ENCODE measurements at places on chromosomes 5 and 9. TPM values are rescaled to one million over a fixed set of nuclear protein-coding genes. Genes with fewer than 3 reads are reported as not detected.

DNA sequence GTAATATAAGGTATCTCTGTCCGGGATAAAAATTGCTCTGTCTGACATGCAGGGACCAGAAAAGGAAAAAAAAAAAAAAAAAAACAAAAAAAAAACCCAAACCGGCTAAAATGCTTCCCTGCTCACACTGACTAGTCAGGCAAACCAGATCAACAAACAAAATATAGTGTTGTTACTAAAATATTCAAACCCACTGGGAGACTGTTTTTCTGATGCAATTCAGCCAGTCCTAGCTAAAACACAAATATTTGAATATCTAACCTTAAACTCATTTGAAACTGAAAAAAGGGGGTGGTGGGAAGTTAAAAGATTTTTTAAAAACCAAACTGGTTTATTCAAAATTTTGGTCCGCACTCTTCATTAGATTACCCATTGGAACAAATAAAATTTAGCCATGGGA lies 61.0 kb downstream of the APBA1 start:
- no peak for DNase-seq

Gene ZFP2
- total RNA-seq, result 0.29 TPM

GRCh38 chr5:136062366-136063274 lies 33.8 kb downstream of the TGFBI start:
- DNase-seq, result no peak

Gene SWI5
- total RNA-seq, result 37.4 TPM

Gene PCDHGA1
- total RNA-seq, result 0.75 TPM

GRCh38 chr5:105872569-105873270 lies 1798.0 kb downstream of the EFNA5 start:
- no peak for DNase-seq

Gene C9orf153
- not detected for total RNA-seq

Gene C5
- 0.65 TPM for total RNA-seq

DNA sequence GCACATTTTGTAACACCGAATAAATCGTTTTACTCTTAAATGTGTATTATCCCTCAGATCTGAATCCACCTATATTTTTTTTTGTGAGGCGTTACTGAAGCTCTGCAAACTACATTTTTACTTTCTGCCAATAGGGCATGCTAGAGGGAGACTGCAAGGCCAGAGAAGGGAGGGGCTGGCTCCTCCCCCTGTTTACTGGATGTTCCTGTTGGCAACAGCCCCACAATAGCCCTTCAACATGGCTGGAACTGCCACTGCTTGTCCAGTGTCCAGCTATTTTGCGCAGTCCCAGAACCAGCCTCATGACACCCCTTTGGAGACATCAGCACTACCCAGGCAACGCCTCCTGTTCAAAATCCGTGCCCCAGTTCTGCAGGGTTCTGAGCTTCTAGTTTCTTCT lies 85.4 kb upstream of the MIER3 start:
- no peak for DNase-seq

Gene SMIM33
- total RNA-seq, result not detected

Gene CCL19
- not detected for total RNA-seq

- DNase-seq, result no peak
Measured at GRCh38 chr5:146785065-146785464, 93.5 kb downstream of the PPP2R2B start.

GRCh38 chr5:138366632-138367382 lies 14.3 kb downstream of the KDM3B start:
- no peak for DNase-seq

DNA sequence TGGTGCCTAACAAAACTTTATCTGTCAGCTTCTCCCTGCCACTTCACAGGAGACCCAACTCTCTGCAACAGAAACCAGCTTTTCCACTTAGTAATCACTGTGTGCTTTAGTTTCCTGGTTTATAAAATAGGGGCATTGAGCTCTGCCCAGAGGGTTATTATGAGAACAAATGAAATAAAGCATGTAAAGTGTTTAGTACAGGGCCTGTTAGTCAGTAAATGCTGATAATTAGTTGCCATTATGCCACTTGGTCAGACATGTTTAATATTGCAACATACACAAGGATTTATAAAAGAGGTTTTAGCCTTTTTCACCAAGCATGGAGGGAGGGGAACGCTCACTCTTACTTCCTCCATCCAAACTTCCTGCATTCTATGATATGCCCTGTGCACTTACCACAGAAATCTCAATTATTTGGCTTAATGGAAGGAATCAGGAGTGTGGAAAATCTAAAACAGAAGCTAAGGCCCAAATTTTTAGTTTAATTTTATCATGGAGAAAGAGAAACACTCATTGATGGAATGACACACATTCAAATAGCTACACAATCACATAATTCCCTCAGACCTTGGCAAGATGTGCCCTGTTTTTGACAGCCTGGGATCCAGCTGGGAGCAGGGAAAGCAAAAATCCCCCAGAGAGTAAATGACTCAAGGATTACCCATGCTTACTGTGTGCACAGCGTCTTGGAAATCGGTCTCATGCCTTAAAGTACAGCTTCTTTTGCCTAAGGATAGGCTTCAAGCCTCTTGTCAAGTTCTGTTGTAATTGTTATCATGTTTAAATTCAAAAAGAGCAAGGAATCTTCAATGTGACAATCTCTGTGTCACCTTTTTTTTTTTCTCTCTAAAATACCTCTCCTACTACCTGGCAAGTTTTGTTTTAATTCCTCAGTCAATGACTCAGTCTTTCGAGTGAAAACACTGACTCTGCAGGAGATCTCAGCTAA lies 34.0 kb downstream of the ZNF474 start:
- peak; percentile 94 for DNase-seq

Gene TGFBI
- total RNA-seq, result 371 TPM

DNA sequence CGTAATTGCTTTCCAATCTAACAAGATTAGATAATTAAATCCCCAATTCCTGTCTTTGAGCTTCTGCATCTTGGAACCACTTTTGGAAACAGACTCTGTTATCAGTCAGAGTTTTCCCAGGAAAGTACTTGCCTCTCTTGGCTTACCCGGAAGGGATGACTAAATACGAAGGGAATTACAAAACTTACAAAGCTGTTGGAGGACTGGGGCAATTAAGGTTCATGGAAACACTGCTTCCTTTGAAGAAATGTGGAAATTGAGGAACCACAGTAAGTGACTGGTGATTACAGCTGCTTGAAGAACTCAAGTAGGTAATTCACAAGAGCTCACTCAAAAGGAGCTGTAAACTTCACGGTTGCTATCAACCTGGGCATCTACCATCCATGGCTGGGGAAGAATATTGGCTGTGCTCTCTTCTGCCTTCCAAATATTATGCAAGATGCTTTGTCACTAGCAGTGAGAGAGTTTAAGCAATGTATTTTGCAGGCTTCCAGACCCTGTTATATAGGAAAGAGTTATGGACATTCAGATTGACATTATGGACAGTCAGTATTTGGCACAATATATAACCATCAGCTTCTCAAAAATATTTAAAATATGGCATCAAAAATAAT lies 104.6 kb upstream of the MAN2A1 start:
- DNase-seq, result no peak

Gene EPB41L4B
- 5.9 TPM for total RNA-seq

- peak; percentile 33 for DNase-seq
Measured at GRCh38 chr9:76400534-76401096, 6.4 kb upstream of the RFK start.

Gene CMBL
- total RNA-seq, result 2.2 TPM

DNA sequence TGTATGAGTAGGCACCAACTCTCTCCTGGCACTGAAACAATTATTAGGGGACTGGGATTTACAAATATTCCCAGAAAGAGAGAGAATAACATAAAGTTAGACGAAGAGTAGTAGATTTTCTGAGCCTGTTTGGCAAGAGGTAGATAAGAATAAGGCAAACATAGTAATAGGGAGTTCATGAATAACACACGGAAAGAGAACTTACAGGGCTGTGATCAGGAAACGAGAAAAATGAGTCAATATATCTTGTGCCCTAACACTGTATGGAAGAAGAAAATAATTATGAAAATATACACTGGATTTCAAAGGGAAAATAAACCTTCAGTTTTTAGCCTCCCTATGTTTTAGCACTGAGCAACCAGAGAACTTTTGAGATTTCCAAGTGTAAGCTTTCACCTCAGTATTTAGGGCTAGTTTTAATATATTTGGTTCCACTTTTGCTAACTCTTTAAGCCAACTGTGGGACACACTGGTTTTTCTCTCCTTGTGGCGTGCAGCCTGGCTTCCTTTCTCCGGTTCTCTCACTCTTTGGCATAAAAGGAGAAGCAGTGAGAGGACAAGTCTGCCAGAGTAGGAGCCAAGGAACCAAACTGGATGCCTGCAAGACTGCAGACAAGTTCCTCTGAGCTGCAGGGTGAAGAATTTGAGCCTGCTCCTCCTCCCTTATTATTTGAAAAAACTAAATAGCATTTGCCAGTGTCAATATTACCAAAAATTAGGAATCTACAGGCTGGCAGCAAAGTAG lies 6.6 kb upstream of the KCNN2 start:
- DNase-seq, result no peak

Gene CXXC5
- 56.4 TPM for total RNA-seq

Gene SKP1
- 277 TPM for total RNA-seq

DNA sequence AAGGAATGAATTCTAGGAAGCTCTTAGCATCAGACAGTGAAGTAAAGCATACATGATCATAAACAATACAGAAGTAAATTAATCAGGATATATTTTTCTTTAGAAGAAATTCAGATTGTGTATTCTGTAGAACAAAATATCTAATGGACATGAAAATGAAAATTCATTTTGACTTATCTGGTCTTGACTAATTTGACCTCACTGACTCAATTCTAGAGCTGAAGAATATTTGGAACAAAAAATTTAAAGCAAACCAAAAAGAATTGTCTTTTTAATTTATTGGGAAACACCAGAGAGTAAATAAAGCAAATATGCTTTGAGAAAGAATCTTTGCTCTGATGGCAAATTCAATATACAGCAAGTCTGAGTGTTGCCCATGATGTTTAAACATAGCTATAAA lies 2.8 kb upstream of the PPP2CA start:
- no peak for DNase-seq

DNA sequence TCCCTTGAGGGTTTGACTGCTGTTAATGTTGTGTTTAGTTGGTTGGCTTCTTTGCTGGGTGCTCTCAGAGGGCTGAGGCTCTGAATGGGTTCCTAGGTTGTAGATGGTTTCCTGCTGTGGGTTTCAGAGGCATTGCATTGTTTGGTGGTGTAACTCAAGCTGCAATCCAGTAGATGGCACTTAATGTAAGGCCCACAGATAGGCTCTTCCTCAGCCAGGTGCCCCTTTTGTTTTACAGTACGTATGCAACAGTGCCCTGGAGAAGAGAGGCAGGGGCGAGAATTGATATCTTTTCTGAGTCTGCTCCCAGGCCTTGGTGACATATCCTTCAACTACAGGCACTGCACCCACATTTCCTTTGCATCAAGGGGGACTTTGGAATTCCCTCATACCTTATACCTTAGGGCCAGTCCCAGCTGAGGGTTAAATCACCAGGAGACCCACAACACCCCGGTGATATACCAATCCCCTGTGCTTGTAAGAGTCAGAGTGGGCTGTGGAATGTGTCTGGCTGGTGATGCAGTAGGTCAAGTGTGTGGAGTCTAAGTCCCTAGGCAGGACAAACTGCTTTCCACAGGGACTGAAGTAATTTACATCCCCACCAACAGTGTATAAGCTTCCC lies 7.0 kb upstream of the UGT3A2 start:
- DNase-seq, result no peak

- no peak for DNase-seq
Measured at GRCh38 chr9:20989923-20990341, 41.5 kb downstream of the HACD4 start.

GRCh38 chr5:115463983-115464382 lies 80.6 kb downstream of the FEM1C start:
- no peak for DNase-seq

GRCh38 chr5:132327252-132327955 lies 33.2 kb downstream of the SLC22A4 start:
- DNase-seq, result no peak

GRCh38 chr5:33487236-33487635 lies 46.5 kb downstream of the TARS1 start:
- DNase-seq, result no peak

Gene IRX4
- 0.72 TPM for total RNA-seq

GRCh38 chr5:138274189-138274853 lies at the start of gene GFRA3:
TSS of gene GFRA3 (minus strand) at chr5:138274621. CDS start at chr5:138274424, 197 bp downstream.
- no peak for DNase-seq

- DNase-seq, result no peak
Measured at GRCh38 chr5:22665801-22666200, 187.3 kb downstream of the CDH12 start.

DNA sequence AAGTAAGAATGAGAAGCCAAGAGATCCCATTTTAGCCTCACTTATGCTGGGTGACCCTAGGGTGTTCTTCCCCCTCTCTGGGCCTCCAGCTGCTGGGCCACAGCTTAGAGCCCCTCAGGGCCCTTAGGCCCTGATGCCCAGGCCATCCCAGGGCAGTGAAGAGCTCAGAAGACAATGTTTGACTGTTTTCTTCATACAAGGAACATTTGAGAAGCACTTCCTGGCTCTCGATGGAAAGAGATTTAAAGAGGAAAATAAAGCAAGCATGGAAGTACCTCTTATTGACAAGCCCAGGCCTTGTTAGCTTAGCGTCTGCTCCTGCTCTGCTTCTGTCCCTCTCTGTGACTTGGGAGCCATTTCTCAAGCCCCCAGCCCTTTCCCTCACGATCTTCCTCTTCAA lies 165.9 kb upstream of the SMIM23 start:
- no peak for DNase-seq

DNA sequence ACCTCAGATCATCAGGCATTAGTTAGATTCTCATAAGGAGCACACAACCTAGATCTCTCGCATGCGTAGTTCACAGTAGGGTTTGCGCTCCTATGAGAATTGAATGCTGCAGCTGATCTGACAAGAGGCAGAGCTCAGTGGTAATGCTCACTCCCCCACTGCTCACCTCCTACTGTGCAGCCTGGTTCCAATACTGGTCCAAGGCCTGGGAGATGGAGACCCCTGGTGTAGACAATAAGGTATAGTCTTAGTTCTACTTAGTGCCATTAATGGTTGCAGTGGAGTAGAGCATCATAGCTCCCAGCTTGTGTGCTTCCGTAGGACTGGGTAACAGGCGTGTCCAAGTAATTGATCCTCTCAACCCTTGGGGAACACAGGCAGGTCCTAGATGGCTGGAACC lies 70.4 kb upstream of the ANKRD55 start:
- DNase-seq, result no peak

Gene MYO10
- 31.5 TPM for total RNA-seq

DNA sequence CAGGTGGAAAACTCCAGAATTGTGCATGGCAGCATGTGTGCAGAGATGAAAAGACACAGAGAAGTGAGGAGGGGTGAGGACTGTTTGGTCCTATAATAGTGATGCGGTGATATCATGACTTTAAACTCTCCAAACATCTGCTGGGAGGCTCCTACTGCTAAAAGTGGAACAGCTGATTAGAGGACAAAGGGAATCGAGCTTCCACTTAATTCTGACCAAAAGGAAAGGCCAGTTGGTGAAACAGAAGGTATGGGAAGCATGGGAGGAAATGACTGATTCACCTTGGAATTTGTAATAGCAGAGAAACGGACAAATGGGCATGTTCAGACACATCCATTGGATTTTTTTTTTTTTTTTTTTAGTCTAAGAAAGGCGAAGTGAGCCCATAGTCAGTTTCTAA lies 67.5 kb upstream of the MAMDC2 start:
- peak; percentile 48 for DNase-seq

- DNase-seq, result no peak
Measured at GRCh38 chr5:158921441-158922262, 178.1 kb downstream of the EBF1 start.

GRCh38 chr9:126692759-126693427 lies 79.2 kb downstream of the LMX1B start:
- DNase-seq, result no peak

GRCh38 chr9:33850677-33851076 lies 33.7 kb downstream of the UBE2R2 start:
- DNase-seq, result no peak

Gene PCDHGA2
- total RNA-seq, result 0.72 TPM

Gene LHX3
- not detected for total RNA-seq

All from epithelial cell of proximal tubule (primary cell).